Hematopoietic multipotent progenitor cell treated with erythropoietin and hydrocortisone succinate and interleukin-3 and kit ligand, for 17 days (in vitro differentiated cells): ENCODE measurements at places on chromosomes 2 and 18.

DNA sequence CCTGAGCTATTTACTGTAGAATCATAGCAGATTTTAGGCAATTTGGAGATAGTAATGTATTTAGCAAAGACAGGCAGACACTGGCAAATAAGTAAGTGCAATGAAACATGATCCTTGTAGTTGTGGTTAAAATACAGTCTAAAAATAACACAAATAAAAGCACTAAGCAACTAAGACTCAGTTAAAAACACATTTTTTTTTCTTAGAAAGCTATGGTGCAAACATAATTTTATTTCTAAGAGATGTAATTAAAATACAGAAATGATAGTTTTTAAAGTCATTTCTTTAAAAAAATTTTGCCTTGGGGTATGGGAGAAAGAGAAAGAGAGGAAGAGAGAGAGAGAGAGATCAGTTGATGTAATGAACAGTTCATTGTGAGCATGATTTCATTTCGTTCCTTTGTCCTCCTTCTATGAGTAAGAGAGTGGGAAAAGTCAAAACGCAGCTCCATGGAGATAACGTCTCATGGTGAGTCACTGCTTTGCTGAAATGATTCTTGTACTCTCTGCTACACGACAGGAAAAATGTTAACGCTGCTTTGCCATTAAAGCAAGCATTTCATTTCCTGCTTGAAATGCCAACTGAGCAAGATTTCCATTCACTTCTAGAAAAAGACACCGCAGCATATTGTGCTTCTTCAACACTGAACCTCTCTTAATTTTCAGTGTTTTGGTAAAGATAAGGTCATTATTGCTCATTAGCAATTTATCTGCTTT, 61.3 kb upstream of the PGAP1 start:
- DNase-seq, result no peak

DNA sequence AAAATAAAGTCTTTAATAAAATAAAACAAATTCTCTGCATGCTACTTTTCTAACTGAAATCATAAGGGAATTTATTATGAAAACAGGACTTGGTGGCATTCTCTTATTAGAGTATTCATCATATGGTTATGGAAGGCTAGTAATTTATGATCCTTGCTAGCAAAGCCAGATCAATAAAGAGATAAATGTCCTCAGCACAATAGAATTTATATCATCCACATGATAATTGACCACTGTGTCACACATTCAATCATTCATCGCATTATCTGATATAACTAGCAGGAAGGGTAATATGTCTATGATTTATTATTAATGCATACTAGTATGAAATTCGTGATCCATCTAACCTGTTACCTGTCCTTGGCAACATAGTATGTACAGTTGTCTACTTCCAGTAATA, 175.8 kb downstream of the MYO3B start:
- DNase-seq, result no peak

- DNase-seq, result no peak
Measured at GRCh38 chr2:2653231-2653630, 322.2 kb upstream of the MYT1L start.

GRCh38 chr18:74013955-74014354, 133.7 kb downstream of the FBXO15 start:
- DNase-seq, result no peak

DNA sequence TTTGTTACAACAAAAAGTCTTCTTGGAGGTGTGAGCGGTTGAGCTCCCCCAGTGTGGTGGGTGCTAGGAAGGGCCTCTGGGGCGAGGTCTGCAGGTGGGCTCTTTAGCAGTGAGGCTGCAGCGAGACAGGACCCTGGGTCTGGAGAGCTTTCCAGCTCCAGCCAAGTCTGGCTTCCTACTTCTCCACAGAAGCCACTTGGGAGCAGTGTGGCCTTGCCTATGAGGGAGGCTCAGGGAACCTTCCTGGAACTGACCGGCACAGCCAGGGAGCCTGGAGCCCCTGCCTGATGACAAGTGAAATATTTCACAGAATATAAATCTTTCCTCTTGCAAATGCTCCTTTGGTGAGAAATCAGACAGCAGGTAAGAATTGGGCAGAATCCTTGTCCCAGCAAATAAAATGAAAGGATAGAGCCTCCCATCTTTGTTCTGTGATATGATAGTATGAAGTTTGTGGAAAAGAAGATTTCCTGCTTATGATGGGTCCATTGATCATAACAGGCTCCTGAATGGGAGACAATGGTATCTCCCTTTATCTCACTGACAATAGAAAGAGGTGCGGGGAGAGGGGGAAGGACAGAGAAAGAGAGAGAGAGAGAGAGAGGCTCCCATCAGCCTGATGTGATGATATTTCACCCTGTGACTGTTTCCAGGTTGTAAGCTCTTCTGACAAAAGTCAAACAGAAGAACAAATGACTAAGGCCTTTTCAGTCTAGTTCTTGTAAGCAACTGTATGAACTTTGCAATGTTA, 289.8 kb upstream of the SPRED2 start:
- no peak for DNase-seq

DNA sequence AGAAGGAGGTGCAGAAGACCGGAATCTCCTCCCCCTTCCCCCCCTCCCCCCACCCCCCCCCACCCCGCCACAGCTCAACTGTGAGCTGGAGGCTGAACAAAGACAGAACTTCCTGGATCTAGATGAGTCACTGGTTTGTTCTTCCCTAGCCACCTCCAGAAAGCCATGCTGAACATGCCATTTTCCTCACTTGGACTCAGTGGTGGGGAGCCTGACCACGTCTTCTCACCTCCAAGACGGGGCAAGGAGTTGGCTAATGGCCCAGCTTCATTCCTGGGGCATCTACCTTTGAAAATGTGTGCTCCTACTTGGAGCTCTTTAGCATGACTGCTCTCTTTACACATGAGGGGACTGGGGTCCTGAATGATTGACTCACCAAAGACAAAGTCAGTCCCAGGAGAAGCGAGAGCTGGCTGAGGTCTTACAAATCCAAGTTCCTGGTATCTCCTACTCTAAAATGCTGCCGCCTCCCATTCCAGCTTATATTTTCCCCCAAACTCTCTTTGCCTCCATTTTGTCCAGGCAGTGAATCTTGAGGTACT, 22.6 kb upstream of the FZD5 start:
- DNase-seq, result no peak

GRCh38 chr18:11996907-11997306, 15.6 kb downstream of the IMPA2 start:
- no peak for DNase-seq

GRCh38 chr2:239264838-239265651, 135.8 kb downstream of the HDAC4 start:
- DNase-seq, result peak; percentile 63

DNA sequence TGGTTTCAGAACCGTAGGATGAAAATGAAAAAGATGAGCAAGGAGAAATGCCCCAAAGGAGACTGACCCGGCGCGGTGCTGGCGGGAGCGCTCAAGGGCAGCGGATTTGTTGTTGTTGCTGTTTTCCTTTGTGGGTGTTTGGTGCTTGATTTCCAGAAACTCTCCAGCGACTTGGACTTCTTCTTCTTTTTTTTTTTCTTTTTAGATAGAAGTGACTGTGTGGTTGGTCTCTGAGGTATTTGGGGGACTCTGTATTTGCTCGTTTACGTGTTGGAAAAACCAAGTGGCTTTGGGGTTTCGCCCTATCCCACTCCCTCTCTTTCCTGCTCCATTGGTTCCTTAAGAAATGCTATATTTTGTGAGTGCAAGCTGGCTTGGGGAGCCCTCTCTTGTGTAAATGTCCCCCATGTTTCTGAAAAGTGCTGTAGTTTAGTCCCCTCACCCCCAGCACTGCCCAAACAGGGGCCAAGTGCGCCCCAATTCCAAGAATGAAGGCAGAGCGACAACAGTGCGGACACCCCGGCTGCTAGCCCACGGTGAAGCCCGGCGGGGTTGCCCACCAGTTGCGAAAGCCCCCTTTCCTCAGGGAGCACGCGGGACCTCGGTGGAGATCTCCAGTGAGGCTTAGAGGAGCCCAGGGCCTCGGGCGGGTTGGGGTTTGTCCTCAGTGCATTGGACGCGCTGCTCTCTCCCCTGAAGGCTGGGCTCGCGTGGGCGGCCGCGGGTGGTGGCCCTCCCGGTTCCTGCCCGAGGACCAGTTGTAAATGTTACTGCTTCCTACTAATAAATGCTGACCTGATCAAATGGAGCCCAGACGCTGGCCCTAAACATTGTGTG, 1.8 kb downstream of the HOXD9 start:
- DNase-seq, result no peak

DNA sequence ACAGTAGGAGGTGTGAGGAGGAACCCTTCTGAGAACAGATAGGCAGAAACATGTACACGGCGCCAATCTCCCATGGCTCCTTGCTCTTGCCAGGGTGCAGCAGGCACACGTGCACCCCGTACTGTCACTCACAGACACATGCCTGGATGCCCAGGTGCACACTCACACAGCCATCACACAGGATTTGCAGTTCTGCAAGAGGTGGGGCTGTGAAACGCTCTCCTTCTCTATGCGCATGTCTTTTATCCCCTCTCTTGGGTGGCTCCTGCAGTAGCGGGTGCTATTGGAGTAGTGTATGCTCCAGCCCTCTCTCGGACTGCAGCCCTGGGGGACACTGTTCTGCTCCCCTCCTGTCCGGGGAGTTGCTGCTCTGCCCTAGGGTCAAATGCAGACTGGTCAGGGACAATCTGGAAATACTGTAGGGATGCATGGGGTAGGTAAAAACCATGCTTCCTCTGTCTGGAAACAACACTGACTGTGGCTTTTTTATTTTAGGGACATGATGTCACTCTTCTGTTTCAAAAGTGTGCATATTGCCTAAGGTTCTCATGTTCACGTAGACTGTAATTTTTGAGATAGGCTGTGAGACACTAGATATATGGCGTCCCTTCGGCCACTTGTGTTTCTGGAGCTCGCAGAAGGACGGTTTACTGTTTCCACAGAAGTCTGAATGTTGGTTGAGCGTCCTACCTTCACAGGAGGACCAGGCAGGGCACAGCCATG, 118.5 kb downstream of the PRKCE start:
- DNase-seq, result no peak

DNA sequence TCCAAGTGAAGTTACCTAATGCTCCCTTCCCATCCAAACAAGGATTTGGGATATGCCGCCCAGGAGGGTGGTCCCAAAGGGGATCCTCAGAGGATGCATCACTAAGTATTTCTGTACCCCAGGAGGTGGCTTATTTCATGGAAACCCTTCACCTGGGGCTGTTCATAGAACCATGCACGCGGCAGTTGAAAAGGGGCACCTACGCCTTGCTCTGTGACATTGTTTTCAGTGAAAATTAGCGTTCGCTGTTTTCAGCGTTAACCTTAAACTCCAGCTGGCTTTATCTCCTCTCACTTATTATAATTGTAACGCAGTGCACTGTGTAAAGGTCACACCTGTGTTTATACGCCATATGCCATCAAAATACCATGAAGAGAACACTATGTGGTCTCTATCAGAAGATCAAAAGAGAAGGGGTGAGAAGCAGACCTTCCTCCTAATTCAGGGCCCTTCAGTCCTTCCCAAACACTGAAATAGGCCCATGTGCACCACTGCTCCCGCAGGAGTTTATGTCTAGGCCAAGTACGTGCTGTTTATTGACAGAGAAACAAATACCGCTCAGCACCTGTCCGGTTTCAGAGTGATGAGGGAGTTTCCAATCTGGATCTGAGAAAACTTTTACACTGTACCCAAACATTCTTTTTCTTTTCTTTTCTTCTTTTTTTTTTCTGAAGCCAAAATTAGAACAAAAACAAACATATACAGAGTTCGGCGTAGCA, 162.1 kb downstream of the BCL2 start:
- no peak for DNase-seq

GRCh38 chr2:109341355-109342255, 212.6 kb downstream of the SH3RF3 start:
- DNase-seq, result no peak

GRCh38 chr18:41706301-41706700, 248.7 kb upstream of the PIK3C3 start:
- DNase-seq, result no peak

DNA sequence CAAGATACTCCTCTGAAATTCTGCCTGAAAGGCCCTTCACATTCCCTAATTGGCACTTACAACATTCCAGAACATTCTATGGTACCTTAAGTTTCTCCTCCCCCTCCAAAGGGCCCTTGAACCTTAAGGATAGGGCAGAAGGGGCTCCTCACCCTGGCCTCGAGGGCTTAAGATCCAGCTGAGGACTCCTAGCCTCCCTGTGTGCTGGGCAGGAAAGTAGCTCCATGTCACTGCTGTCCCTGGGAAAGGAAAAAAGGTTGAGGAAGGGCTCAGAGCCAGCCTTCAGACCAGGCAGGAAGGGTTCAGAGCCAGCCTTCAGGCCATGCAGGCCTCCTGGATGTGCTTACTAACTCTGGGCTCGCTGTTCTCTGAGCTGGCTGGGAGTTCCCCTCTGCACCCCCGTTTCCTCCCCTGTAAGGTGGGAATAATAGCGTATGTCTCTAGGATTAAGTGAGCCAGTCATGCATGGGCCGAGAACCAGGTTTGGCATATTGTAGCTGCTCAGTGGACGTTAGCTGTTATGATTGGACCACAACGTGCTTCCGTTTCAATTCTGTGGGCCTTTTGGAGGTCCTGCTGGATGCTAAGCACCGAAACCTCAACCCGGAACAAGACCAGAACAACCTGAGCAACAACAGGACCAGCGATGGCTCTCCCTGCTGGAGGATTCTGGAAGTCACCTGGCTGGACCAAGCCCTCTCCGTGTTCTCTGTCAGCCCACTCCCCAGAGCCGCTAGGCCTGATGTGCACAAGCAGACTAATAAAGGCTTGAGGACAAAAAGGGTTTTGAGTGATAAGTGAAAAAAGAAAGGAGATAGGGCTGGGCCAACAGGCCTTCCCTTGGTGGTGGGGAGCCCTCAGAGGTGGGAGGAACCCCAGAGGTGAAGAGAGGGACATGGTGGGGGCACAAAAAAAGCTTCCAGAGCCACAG, 1.0 kb upstream of the B3GNT7 start:
- no peak for DNase-seq

GRCh38 chr18:70289351-70290312, 787 bp downstream of the SOCS6 start:
- DNase-seq, result no peak

GRCh38 chr2:97970293-97971060, 25.3 kb downstream of the TMEM131 start:
- no peak for DNase-seq

GRCh38 chr2:45941531-45942236, 290.2 kb downstream of the PRKCE start:
- no peak for DNase-seq

DNA sequence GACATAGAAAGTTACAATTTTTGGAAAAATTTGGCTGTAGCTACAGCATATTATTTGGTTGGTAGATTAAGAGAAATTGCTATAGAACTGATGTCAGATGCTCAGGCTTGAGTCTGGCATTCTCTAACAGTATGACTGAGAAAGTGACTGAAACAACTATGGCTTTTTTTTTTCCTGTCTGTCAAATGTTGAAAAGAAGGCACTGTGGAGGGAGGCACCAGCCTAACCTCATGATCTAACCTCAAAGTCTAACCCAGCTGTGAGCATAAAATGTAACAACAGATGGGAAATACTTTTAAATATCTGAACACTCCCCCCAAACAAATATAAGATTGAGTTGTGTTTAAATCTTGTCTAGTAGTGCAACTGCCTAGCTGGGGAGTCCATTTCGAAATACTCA, 629.1 kb downstream of the LRP1B start:
- DNase-seq, result no peak

DNA sequence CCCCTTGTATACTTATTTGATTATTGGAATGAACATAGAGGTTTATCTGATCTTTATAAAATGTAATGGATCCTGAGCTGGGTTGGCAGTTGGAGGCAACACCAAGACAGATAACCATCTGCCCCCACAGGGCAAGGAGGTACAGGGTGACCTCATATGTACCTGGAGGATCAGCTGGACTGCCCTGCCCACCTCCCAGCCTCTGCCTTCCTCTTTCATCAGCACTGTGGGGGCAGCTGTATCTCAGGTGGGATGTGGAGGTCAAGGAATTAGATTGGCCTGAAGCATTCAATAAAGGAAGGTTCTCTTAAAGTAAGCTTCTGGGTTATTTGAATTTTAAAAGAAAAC, 92.6 kb downstream of the LYPD6 start:
- no peak for DNase-seq

- DNase-seq, result no peak
Measured at GRCh38 chr2:147696426-147696825, 148.4 kb upstream of the ACVR2A start.
